ENCODE measurements at places on chromosomes 6 and 20. TPM values are rescaled to one million over a fixed set of nuclear protein-coding genes. Genes with fewer than 3 reads are reported as not detected.

MTFR2 gene
- total RNA-seq: 12.3 TPM

GPRC6A gene
- total RNA-seq: not detected

TSPO2 gene
- total RNA-seq: not detected

ALDH8A1 gene
- total RNA-seq: 0.18 TPM

PTK6 gene
- total RNA-seq: 2.5 TPM

PRDM13 gene
- total RNA-seq: 1.1 TPM
